ENCODE measurements at places on chromosomes 1 and 21.

DNA sequence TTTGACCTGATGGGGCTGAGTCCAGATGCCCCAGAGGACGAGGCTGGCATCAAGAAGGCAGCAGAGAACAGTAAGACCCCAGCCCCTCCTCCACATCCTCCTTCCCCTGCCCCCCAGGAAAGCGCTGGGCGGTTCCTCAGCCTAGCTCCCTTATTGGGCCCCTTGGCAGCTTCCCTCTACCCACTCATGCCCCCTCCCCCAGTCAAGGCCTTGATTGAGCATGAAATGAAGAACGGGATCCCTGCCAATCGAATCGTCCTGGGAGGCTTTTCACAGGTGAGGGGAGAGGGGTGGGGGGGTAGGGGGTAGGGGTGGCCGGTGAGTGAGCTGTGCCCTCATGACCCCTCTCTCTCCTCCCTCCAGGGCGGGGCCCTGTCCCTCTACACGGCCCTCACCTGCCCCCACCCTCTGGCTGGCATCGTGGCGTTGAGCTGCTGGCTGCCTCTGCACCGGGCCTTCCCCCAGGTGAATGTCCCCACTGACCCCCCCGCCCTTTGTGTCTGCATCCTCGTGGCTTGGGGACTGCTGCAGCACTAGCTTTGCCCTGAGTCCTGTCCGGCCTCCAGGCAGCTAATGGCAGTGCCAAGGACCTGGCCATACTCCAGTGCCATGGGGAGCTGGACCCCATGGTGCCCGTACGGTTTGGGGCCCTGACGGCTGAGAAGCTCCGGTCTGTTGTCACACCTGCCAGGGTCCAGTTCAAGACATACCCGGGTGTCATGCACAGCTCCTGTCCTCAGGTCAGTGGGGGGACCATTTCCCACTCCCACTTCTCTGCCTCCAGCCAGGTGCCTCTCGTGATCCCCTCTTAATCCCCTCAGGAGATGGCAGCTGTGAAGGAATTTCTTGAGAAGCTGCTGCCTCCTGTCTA, 3.2 kb downstream of the LYPLA2 start:
- DNase-seq = no peak

- DNase-seq = peak; percentile 44
Measured at GRCh38 chr1:151968058-151968457, 25.6 kb downstream of the S100A10 start.

DNA sequence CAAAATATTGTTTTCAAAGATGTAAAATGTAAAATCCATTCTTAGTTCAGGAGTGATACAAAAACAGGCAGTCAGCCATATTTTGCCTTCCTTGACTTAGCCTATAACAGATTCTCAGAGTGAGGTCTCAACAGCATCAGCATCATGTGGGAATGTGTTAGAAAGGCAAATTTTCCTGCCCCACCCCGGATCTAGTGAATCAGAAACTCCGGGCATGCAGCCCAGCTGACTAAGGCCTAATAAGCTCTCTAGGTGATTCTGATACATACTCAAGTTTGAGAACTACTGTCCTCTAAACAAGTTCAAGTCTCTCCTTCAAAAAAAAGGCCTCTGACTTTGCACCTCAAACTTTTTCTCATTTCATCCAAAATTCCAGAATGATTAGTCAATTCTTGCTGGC, 46.9 kb upstream of the PRRC2C start:
- peak; percentile 87 for DNase-seq

DNA sequence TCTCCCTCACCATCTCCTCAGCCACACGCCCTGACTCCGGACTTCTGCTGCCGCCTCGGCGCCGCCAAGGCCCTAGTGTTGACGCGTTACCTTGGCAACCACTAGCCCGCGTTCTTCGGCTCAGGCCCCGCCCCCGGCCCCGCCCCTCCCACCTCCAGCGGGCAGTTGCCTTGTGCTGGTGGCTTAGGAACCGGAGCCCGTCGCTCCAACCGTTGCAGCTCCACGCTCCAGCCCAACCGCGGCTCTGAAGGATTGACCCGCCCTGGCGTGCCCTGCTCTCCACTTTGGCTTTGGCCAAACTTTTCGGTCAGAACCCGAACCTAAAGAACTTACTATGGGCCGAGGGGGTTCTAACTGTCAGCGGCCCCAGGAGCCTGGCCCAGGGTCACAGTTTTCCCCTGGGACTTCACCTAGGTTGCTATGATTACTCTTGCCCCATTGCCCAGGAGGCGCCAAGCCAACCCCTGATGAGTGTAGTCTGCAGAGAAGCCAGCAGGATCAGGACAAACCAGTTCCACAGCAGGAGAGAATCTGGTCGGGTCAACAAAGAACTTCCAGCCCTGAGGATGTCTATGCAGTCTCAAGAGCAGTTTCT, at the start of gene CFAP45:
Gene CFAP45, minus strand, starts transcription at position 80 of the 595 bp plus-strand sequence. Its CDS starts 67 bp downstream, at position 13.
- peak; percentile 90 for DNase-seq

GRCh38 chr1:167082511-167083027, 7.6 kb downstream of the GPA33 start:
- no peak for DNase-seq

DNA sequence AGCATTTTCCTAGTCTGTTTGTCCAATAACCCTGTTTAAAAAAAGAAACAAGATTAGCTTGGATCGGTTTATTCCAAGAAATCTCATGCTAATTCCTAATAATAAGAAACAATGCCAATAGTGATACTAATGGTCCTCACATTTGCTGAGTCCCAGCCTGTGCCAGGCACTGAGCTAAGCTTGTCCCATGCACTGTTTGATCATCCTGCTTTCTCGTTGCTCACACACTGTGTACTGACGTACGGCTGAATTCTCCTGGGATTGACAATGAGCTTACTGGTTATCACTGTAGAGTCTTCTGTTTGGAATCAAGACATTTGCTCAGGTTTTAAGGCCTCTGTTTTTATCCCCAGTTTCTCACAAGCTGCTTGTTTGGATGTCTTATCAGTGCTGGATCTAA, 71.1 kb downstream of the CACNA1E start:
- DNase-seq = no peak

DNA sequence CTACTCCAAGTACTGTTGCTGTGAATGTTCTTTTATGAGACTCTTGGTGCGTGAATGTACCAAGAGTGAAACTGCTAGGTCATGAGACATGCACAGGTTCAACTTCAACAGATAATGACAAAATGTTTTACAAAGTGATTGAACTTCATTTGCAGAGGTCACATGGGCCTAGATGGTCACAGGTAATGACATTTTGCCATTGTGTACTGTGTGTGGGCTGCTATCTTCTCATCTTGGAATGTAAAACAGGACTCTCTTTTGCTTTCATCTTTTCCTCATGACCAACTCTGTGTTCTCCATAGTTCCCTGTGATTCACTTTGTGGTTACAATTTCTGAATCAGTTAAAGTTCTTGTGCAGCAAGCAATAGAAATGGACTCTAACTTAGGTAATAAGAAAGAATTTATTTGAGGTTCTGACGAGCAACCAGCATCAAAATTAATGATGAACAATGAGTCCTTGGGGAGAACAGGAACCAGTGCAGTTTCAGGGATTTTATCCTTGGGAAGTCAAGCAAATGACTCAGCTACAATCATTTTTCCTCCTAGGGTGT, 16.2 kb upstream of the TSNAX start:
- peak; percentile 79 for DNase-seq

GRCh38 chr1:172863031-172863430, 187.7 kb downstream of the TNFSF18 start:
- DNase-seq = no peak

GRCh38 chr1:18814425-18814824, 45.0 kb downstream of the TAS1R2 start:
- DNase-seq = no peak

DNA sequence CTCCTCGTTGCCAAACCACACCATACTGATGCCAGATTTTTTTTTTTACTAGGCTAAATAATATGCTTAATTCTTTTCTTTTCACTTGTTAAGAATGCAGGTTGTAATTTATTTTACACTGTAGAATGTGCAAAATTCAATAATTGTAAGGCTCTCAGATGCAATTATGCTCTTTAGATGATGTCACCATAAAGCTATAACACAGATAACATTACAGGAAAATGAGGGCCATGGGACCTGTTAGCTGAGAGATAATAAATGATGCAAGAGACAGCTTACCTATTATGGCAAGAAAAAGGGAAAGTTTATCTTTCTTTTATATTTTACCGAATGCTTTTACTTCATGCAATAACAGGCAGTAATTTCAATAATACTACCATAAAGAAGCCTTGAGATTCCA, 35.4 kb downstream of the CHRM3 start:
- DNase-seq = no peak

DNA sequence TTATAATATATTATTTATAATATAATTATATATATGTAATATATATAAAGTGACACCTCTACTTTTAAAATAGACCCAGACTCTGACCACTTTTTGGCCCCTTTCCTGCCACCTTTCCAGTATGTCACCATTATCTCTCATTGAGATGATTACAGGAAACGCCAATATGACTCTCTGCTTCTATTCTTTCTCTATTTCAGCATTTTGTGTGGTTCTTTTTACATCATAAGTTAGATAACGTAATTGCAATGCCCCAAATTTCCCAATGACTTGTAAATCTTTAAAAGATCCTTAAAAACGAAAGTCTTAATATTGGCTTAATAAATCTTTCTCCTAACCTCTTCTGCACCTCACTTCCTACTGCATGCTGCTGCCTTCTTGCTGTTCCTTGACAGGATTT, 8.1 kb upstream of the GBP5 start:
- no peak for DNase-seq

- no peak for DNase-seq
Measured at GRCh38 chr1:243288062-243288461, 32.2 kb downstream of the SDCCAG8 start.

DNA sequence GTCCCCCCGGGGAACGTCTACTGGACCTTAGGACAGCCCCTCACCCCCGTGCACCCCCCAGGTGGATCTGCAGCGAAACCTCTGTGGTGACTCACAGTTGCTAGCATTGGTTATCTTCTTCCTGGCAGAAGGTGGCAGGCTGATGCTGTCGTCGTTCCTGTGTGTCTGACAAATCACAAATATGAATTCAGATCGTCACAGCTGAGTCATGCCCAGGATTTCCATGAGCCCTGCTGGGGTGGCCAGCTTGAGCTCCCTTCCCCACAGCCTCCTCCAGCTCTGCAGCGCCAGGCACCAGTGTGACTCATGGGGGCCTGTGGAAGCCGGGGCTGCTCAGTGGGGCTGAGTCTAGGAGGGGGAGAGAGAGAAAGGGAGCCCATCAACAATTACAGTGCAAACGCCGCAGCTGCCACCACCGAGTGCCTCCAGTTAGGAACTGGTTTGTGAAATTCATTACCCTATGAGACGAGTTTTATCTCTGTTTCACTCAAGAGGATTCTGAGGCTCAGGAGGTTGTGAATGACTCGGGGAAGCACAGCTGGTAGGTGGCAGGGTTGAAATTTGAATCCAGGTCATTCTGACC, 197.9 kb downstream of the DYRK1A start:
- peak; percentile 92 for DNase-seq

DNA sequence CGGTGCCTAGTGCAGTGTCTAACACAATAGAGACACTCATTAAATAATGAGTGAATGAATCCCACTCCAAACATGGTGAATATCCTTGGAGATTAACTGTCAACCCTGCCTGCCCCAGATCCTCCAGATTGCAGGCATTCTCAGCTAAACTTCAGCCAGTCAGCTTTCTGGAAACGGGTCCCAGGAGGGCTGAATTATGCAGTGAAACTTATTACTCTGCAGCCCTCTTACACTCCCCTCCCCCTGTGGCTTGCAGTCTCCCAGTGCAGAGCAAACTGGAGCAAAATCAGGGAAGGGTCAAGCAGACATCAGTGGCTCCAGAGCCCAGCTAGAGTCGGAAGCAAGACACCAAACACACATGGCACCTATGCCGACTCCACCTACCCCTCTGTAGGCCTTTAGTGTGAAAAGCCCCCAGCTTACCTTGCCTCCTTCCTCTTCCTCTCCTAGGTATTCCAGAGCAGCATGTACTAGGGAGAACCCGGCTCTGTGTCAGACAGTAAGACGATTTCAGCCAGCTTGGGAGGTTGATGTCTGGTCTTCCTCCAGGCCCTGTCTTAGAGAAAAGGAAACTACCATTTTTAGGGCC, 6.5 kb upstream of the RGS16 start:
- DNase-seq = no peak

DNA sequence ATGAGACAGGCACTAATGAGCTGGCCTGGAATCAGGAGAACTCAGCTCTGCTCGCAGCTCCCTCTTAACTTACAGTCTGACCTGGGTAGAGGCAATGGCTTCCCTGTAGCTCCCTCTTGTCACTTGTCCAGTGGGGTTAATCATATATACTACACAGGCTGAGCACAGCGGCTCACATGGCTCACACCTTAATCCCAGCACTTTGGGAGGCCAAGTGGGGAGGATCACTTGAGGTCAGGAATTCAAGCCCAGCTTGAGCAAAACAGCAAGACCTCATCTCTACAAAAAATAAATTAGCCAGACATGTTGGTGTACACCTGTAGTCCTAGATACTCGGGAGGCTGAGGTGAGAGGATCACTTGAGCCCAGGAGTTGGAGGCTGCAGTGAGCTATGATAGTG, 4.2 kb downstream of the S100A6 start:
- no peak for DNase-seq

DNA sequence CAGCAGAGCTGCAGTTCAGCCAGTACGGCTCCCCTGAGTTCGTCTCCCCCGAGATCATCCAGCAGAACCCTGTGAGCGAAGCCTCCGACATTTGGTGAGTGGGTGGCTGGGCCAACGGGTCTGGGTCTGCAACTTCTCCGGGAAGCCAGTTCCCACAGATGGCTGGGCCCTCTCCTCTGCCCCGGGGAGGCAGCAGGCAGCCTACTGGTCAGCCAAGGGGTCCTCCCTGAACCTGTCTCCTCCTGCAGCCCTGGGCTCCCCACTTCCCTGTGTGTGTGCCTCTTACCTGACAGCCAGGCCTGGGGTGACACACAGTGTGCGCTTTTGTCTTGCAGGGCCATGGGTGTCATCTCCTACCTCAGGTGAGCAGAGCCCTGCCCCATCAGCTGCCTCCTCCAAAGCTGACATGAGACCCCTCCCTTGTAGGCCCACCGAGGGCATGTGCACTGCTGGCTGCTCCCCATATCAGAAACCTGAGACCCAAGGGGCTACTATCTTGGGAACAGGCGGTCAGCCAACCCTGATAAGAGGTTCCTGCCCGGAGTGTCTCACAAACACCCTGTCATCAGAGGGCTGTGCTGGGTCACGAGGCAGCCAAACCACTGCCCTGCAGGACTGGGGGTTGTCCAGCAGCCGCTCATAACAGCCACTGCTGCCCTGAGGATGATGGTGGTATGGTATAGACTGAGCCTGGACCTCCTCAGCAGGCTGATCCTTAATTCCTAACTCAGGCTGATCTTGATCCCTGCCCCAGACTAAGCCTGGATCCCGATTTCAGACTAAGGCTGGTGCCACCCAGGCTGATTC, 37.6 kb downstream of the TRIM11 start:
- DNase-seq = no peak

DNA sequence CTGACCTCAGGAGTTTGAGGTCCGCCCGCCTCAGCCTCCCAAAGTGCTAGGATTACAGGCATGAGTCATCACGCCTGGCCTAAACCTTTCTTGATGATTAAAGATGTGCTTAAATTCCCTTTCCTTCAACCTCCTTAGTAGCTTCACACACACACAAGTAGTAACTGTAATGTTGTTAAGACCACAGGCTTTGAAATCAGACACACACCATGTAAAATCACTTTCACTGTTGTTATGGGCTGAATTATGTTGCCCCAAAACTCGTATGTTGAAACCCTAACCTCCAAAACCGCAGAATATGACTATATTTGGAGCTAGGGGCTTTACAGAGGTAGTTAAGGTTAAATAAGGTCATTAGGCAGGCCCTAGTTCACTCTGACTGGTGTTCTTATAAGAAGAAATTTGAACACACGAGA, 180.2 kb downstream of the NR5A2 start:
- no peak for DNase-seq

GRCh38 chr21:33761441-33762036, 119.2 kb downstream of the ITSN1 start:
- DNase-seq = peak; percentile 86

- no peak for DNase-seq
Measured at GRCh38 chr1:16212251-16212961, at the start of gene ARHGEF19. Gene ARHGEF19, minus strand, starts transcription at chr1:16212652. Its CDS starts 3,598 bp downstream, at chr1:16209054.
